Esophagus (tissue), 2 donors: ENCODE measurements at places on chromosomes 11 and 22. TPM values are rescaled to one million over a fixed set of nuclear protein-coding genes. Genes with fewer than 3 reads are reported as not detected.

The MAJIN gene
- polyA plus RNA-seq = not detected

The INPP5J gene
- polyA plus RNA-seq = 3.3 TPM

The KCNQ1OT1 gene
- polyA plus RNA-seq = 0.04 TPM

The OR56A1 gene
- not detected for polyA plus RNA-seq

The ASRGL1 gene
- polyA plus RNA-seq = 1.3 TPM

The NLRP10 gene
- polyA plus RNA-seq = not detected

The PKNOX2 gene
- polyA plus RNA-seq = 0.43 TPM

The OR51I1 gene
- polyA plus RNA-seq = not detected

The SULT4A1 gene
- polyA plus RNA-seq = not detected

The SOX10 gene
- polyA plus RNA-seq = 0.63 TPM

The CDC45 gene
- polyA plus RNA-seq = 9.6 TPM

The TRIM6 gene
- polyA plus RNA-seq = 4.9 TPM

The SLC29A2 gene
- 4.7 TPM for polyA plus RNA-seq

The LRRC74B gene
- polyA plus RNA-seq = 0.22 TPM

The C11orf87 gene
- not detected for polyA plus RNA-seq

The PIK3C2A gene
- polyA plus RNA-seq = 5.6 TPM

The CYP2R1 gene
- polyA plus RNA-seq = 37.1 TPM

The SLC37A2 gene
- 21.7 TPM for polyA plus RNA-seq

The GRK3 gene
- 0.41 TPM for polyA plus RNA-seq

The DAGLA gene
- 5.0 TPM for polyA plus RNA-seq

The MS4A3 gene
- not detected for polyA plus RNA-seq

The SCGB1D2 gene
- polyA plus RNA-seq = not detected

The FGF3 gene
- polyA plus RNA-seq = not detected

The RIBC2 gene
- 1.3 TPM for polyA plus RNA-seq

The ABCC8 gene
- polyA plus RNA-seq = 0.10 TPM

The KRTAP5-9 gene
- polyA plus RNA-seq = 0.28 TPM

The ANO5 gene
- polyA plus RNA-seq = 0.31 TPM

The OR2D2 gene
- polyA plus RNA-seq = not detected

The OR51B5 gene
- not detected for polyA plus RNA-seq

The TCN2 gene
- 2.2 TPM for polyA plus RNA-seq

The HBG2 gene
- not detected for polyA plus RNA-seq

The ARHGAP8 gene
- 11.2 TPM for polyA plus RNA-seq

The LARGE1 gene
- polyA plus RNA-seq = 2.0 TPM

The ZBTB16 gene
- polyA plus RNA-seq = 9.6 TPM

The OR51E1 gene
- polyA plus RNA-seq = 0.04 TPM

The HPX gene
- 0.26 TPM for polyA plus RNA-seq
